ENCODE measurements at places on chromosomes 3 and 15.

DNA sequence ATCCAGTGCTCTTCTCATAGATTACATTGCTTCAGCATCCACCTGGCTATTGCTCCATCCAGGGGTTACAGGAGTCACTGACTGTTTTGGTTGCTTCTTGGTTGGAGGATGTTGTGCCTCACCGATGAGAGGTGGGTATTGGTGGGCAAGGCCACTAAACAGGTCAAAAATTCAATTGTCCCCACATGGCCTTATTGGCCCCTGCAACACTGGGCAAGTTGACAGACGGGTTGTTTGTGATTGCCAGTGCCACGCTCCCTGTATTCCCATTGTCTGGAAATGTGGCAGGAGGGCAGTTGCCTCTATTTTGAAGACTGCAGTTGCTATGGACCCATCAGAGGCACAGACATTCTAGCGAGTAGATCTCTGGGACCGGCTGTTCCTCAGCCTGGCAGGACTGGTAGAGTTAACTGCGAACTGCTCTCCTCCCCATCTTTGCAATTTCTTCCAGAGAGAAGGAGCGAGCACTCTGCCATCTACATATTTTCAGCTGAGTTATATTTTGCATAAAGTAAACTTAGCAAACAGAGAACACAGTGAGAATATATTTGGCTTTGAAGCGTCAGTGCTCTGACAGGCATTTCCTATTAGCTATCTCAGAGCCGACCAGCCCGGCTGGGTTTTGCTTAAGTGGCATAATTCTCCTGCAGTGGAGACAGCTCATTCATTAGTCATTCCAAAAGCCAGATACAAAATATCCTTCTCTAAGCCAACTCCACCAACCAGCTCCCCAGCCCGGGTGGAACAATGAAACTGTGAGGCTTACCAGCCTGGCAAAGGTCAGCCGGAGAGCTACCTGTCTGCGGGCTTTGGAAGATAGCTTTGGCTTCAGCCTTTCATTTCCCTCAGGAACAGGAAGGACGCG is 26.0 kb upstream of the MAGEF1 start:
- no peak for DNase-seq

GRCh38 chr15:69955240-69955894 is 142.3 kb downstream of the TLE3 start:
- no peak for DNase-seq

GRCh38 chr3:186361246-186361761 is 730 bp downstream of the DGKG start:
- DNase-seq = no peak

DNA sequence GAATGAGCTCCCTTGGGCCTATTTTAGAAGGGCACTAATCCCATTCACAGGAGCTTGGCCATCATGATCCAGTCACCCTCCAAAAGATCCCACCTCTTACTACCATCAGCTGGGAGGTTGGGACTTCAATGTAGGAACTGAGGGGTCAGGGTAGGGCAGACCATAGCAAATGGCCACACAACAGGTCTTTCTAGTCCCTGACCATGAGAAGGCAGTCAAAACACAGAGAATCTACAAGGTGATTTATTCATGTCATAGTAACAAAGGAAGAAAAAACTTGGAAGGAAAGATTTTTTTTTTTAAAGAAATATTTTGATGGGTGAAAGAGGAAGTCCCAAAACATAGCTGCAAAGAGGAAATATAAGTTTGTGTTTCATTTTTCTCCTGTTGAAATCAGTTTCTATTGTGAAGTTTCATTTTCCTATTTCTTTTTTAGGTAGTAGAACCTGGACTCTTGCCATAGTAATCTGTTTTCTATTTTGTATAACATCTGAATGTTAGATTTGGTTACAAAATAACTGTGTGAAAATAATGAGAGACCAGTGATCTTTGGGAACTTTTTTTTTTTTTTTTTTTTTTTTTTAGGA is 23.5 kb upstream of the TNFSF10 start:
- DNase-seq = peak; percentile 45

GRCh38 chr3:44132061-44132460 is 109.6 kb upstream of the TOPAZ1 start:
- no peak for DNase-seq

DNA sequence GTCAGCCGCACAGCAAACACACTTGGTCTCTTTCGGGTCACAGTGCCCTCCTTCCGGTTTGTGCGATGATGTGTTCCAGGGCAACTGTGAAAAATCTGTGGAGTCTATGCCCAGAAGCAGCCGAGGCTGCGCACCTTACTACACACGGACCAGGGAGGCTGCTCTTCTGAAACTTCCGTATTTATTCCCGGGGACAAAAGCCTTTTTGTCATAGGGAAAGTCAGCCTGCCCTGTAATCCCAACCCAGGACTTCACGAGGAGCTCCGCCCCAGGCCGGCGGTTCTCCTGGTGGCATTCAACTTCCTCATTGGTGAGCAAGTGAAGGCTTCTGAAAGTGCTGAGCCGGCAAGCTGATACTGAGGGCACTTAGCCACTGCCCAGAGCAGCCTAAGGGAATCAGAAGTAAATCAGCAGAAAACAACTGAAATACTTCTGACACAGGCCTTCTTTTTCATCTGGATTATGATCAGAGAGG is 126.5 kb downstream of the FMN1 start:
- peak; percentile 35 for DNase-seq

DNA sequence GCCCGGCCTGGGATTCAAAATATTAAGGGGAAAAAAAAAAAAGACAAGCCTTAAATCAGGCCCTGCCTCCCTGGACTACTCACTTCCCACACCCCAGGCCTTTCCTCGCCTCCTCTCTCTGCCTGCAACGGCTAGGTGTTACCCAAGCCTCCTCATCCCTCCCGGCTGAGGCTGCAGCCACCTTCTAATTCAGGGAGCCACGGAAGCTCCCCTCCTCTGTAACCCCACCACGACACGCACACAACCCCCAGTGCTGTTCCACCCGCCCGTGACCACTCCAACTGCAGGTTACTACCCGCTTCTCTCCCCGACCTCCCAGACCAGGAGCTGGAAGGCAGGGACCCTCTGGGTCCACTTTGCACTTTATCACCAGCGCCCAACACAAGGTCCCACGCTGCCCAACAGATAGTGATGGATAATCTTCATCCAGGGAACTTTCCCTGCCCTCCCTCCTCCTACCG is 936 bp downstream of the KIF7 start:
- DNase-seq = no peak

DNA sequence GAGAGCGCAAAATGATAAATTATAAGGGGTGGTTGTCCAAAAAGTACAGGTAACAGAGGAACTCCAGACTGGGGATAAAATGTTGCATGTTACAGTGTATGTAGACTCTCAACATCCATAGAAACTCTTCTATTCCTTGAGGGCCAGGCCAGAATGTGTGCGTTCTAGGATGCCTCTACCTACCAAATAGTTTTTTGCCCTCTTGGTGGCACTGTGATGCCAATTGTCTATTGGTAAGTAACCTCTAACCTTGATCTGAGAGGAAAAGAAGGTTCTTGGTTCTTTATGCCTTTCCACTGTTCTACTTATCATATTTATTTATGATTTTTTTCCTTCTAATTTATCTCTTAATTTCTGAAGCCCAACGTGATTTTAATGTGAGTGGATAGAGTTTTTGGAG is 424.6 kb downstream of the GRM7 start:
- DNase-seq = no peak

GRCh38 chr15:53618461-53618860 is 141.0 kb downstream of the WDR72 start:
- no peak for DNase-seq

- DNase-seq = peak; percentile 90
These were observed 106.2 kb downstream of the DGKG start for GRCh38 chr3:186255703-186256331.

- no peak for DNase-seq
These were observed 33.4 kb upstream of the PRR23E start for GRCh38 chr3:127159543-127159942.

DNA sequence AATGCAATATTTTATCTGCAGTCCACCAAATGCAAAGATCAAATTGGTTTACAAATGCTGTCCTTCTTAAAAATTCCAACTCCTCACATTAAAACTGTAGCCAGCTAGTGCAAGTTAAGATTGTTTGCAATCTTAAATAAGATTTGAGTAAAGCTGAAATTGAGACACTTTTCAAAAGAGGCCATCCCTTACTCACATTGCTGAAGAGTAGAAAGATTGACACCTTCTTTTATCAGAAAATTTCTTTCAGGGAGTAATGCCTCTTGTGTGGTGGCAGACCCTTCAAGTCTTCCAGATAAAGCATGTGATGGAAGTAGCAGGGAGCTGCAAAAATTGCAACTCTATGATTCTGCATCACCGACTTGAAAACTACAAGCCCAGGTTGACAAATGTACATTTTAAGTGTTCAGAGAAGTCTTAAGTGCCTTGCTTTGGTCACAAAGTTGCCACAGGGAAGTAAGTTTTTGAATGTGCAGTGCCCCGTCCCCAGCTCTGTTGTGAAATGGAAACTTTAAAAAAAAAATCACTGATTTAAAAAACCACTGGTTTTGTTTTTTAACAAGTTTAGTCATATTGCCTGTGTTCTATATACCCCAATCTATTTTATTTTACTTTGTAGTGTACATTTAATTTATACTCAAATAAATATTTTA is 12.6 kb downstream of the CD86 start:
- DNase-seq = peak; percentile 44

- DNase-seq = no peak
These were observed 144.3 kb upstream of the MRPS22 start for GRCh38 chr3:139199421-139200010.

DNA sequence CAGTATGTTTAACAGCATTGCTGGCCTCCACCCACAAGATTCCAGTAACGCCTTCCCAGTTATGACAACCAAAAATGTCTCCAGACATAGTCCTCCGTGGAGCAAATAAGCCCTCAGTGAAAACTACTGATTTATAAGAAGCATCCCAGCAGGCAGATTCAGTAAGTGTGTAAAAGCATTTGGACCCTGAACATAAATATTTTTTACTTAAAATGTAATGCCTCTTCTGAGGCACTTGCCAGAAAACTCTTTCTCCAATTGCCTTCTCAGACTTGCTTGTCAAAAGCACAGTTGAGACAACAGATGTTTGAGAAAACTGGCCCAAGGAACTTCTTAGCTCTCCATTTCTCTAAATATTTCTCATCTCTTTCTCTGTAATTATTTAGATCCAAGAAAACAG is 31.8 kb upstream of the DCLK3 start:
- DNase-seq = no peak

- DNase-seq = no peak
These were observed 1041.3 kb downstream of the ROBO1 start for GRCh38 chr3:78726545-78726944.

GRCh38 chr3:197580253-197580691 is 24.5 kb upstream of the BDH1 start:
- DNase-seq = no peak

DNA sequence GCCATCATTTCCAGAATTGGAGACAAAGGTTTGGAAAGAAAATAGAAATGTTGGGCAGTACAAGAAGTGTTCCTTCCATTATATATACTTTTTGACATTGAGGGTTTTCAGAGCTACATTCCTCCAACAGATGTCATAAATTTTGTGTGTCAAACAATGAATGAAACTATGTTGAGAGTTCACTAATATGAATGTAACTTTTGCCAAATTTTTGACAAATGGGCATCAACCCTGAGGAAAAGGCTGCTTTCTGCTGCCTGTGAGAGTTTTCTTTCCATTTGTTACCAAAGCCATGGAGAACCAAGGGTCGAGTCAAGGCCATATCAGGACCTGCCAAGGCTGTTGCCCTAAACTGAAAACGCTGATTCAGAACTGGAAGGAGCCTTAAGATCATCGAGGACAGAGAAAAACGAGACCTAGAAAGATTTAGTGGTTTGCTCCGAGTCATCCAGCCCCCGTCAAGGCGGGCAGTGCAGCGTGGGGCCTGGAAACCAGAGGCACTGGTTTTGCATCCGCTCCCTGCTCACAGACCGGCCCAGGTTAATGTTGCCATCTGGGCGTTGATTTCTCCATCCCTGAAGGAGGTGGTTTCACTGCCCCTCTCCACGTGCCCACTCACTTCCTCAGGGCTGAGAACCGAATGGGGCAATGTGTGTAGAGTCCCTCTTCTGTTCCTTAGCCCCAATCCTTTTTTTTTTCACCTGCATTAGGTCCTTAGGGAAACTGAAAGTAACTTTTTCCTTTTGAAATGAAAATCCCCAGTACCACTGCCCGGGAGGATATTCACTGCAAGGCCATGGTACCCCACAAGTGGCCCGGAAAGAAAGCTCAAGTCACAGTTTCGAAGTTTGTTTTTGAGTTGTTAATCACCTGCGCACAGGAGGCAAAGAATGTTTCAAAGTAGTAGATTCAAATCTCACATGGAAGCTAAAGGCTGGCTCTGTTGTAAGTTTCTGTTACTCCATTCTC is 32.8 kb downstream of the TPM1 start:
- DNase-seq = no peak

DNA sequence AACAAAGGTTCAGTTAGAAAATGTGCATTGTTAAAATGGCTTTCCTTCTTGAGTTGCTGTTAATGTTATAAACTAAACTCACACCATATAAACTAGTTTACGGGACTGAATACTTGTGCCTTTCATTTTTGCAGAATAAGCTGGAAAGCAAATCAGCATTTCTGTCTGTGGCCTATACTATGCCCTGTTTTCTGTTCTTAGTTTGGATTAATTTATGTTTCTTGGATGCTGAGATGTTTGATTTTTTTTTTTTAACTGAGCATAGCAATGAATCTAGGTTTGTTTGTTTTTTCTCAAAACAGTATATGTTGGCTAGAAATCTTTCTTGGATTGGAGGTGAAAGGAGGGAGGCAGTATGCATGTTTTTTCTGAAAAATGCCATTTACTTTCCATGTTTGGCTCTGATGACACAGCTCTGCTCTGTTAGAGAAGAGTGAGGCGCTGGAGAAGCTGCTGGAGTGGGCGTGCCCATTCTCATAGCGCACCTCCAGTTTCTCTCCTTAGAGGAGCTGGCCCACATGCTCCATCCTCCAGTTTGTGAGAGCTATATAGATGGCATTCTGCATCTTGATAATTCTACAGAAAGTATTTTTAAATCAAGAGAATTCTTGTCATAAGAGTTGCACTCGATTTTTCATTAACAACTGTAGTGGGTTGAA is 423.6 kb upstream of the TPM1 start:
- DNase-seq = no peak

DNA sequence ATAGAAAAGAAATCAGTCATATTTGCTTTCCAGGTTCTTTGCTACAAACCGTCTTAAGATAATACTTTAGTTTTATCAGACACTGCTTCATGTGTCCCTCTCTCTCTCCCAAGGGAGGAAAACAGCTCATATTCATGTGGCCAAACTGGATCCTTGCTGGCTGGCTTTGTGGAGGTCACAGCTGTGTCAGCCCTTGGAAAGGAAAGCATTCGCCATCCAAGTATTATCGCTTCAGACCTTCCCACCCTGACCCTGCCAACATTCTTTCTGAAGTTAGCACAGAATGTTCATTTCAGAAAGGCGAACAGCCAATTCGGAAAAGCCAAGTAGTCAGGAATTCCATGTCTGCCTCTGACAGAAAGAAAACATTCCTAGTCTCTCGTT is 213.6 kb downstream of the FEZF2 start:
- no peak for DNase-seq

Measured in B cell (primary cell).